Peyer's patch (tissue), 4 donors: ENCODE measurements at places on chromosomes 2 and 18. TPM values are rescaled to one million over a fixed set of nuclear protein-coding genes. Genes with fewer than 3 reads are reported as not detected.

GRCh38 chr18:27838225-27838624, 338.7 kb downstream of the CDH2 start:
- H3K4me3 ChIP-seq, result no peak overlapping the region
- no peak for DNase-seq
- H3K27ac ChIP-seq, result no peak overlapping the region
- no peaks in the 10 kb centered on the region for H3K36me3 ChIP-seq
- no peaks in the 10 kb centered on the region for H3K27me3 ChIP-seq

- no peak overlapping the region for H3K27ac ChIP-seq
- H3K36me3 ChIP-seq, result no peaks in the 10 kb centered on the region
- no peaks in the 10 kb centered on the region for H3K4me1 ChIP-seq
- DNase-seq, result no peak
- H3K4me3 ChIP-seq, result peak overlapping the region; percentile 28
Observed at GRCh38 chr18:55401638-55402191, 186.3 kb downstream of the TCF4 start.

DNA sequence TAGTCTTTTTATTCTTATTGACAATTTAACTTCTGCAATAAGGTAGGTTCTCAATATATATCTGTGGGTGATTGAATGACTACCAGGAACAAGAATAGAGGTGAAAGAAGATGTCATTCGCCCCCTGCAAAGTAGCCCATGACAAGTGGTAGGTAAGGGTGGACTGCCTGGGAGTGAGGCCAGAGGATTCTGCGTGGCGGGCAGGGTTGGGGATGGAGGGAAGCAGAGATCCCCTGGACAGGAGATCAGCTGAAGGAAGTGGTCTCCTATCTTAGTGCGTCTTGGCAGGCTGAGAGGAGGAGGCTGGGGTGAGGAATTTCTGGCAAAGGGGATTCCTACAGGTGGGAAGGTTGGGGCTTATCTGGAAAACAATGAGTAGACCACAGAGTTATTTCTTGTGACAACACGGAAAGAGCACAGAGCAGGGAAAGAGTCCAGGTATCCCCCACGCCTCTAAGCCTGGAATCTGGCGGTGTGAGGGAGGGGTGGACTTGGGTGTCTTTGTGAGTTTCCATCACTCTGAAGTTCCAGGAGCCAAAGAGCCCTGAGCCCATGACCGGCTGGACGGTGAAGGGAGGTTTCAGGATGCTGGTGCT, 21.5 kb upstream of the MYCN start:
- no peak overlapping the region for H3K27ac ChIP-seq
- no peak overlapping the region for H3K4me3 ChIP-seq
- H3K36me3 ChIP-seq, result no peaks in the 10 kb centered on the region
- no peaks in the 10 kb centered on the region for H3K4me1 ChIP-seq

- H3K4me3 ChIP-seq, result no peak overlapping the region
- H3K4me1 ChIP-seq, result no peaks in the 10 kb centered on the region
- no peak for DNase-seq
- no peaks in the 10 kb centered on the region for H3K27me3 ChIP-seq
- no peaks in the 10 kb centered on the region for H3K36me3 ChIP-seq
Observed at GRCh38 chr2:23528690-23529089, 143.7 kb downstream of the KLHL29 start.

GRCh38 chr2:21590026-21590690, 466.4 kb downstream of the TDRD15 start:
- H3K27me3 ChIP-seq, result no peaks in the 10 kb centered on the region
- H3K27ac ChIP-seq, result no peak overlapping the region
- H3K36me3 ChIP-seq, result no peaks in the 10 kb centered on the region
- no peak overlapping the region for H3K4me3 ChIP-seq

- peaks cover 9% of the 10 kb centered on the region for H3K4me1 ChIP-seq
- H3K36me3 ChIP-seq, result no peaks in the 10 kb centered on the region
- H3K4me3 ChIP-seq, result peak overlapping the region; percentile 61
Observed at GRCh38 chr2:231614559-231615057, 21.9 kb downstream of the TEX44 start.

DNA sequence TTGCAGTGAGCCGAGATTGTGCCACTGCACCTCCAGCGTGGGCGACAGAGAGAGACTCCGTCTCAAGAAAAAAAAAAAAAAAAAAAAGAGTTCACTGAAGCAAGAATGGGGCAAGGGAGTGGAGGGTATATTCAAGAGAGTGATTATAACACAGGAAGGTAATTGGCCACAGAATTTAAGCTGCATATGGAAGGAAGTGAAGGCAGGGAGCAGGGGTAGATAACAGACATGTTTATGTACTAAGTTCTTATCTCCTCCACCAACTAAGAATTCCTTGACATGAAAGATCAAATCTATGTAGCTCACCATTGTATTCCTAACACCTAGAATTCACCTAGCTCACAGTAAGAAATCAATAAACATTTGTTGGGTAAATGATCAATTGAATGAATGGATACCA, 37.3 kb downstream of the GKN2 start:
- no peaks in the 10 kb centered on the region for H3K36me3 ChIP-seq
- DNase-seq, result no peak
- H3K4me3 ChIP-seq, result no peak overlapping the region

GRCh38 chr2:142463047-142463446, 332.2 kb upstream of the LRP1B start:
- H3K27ac ChIP-seq, result no peak overlapping the region
- H3K4me1 ChIP-seq, result no peaks in the 10 kb centered on the region
- H3K27me3 ChIP-seq, result no peaks in the 10 kb centered on the region

DNA sequence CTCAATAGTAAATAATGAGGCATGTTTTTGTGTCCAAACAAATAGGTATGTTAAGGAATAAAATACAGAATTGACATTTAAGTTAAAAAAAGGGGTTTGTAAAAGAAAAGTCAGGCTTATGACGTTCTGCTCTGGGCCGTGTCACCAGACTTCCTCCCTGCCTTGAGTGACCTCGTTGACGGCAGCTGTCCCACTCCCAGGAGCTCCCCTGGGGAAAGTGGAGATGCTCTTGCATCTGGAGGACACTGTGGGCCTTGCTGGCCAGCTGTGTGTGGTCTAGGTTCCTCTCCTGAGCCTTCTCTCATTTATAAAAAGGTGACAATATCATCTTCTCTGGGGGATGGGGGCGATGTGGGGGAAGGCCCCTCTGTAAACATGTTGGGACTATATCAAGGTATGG, 196.2 kb downstream of the CLIP4 start:
- peaks cover 4% of the 10 kb centered on the region for H3K4me1 ChIP-seq
- no peaks in the 10 kb centered on the region for H3K27me3 ChIP-seq
- no peak overlapping the region for H3K27ac ChIP-seq
- no peak for DNase-seq

- H3K4me1 ChIP-seq, result no peaks in the 10 kb centered on the region
- DNase-seq, result no peak
- no peak overlapping the region for H3K27ac ChIP-seq
- H3K27me3 ChIP-seq, result no peaks in the 10 kb centered on the region
- no peak overlapping the region for H3K4me3 ChIP-seq
- no peaks in the 10 kb centered on the region for H3K36me3 ChIP-seq
Observed at GRCh38 chr2:28904802-28905457, 10.5 kb downstream of the WDR43 start.

The CHRND gene
- not detected for total RNA-seq

The VIT gene
- total RNA-seq, result 1.2 TPM

The HOXD13 gene
- not detected for total RNA-seq

The UNC80 gene
- not detected for total RNA-seq

The CRYGA gene
- total RNA-seq, result not detected

The POTEF gene
- total RNA-seq, result not detected

The RGPD3 gene
- total RNA-seq, result 0.83 TPM

The DSG1 gene
- total RNA-seq, result not detected

The ARHGAP15 gene
- 8.4 TPM for total RNA-seq
